ENCODE measurements at places on chromosomes 4 and X.

DNA sequence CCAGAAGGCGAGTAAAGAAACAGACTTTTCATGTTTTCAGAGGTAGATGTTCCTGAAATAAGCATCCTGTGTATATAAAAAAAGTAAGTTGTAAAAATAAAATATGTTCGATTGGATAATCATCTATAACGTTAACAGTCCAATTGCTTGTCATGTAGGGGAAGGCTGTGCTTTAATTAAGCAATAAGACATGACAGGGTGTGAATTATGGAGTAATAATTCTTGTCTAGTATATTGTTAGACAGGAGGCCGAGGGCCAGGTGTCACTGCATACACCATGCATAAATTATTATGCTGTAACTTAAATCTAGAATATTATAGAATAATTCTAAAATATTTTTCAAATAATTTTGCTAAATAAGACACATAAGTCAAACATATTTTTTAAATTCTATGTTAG is 494.6 kb upstream of the TENM3 start:
- no peak for DNase-seq

- DNase-seq: no peak
Measured at GRCh38 chrX:115494161-115494560, 66.8 kb upstream of the PLS3 start.

- DNase-seq: no peak
Measured at GRCh38 chrX:140132937-140133336, 167.6 kb upstream of the CXorf66 start.

DNA sequence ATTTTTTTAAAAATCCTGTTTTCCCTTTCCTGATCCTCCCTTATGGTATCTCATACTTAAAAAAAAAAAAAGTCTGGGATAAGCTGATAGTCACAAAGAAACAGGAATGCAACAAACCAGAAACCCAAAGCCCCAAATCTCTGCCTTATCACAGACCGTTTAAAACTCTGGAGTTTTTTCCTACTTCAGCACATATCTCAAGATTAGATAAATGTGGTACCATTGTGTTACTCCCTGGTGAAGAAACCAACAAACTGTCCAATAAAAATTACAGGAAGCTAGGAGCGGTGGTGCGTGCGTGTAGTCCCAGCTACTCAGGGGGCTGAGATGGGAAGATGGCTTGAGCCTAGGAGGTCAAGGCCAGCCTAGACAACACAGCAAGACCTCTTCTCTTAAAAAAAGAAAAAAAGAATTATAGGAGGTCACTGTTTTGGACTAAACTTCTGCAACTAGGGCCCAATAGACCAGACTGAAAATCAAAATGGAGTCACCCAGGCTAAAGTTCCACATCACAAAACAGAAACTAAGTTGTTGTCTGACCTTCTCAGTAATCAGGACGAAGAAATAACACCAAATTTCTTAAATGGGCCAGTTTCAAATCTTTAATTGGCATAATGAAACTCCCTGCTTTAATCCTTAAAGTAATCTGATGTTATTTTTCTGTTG is 51.9 kb downstream of the RBM47 start:
- DNase-seq: no peak

DNA sequence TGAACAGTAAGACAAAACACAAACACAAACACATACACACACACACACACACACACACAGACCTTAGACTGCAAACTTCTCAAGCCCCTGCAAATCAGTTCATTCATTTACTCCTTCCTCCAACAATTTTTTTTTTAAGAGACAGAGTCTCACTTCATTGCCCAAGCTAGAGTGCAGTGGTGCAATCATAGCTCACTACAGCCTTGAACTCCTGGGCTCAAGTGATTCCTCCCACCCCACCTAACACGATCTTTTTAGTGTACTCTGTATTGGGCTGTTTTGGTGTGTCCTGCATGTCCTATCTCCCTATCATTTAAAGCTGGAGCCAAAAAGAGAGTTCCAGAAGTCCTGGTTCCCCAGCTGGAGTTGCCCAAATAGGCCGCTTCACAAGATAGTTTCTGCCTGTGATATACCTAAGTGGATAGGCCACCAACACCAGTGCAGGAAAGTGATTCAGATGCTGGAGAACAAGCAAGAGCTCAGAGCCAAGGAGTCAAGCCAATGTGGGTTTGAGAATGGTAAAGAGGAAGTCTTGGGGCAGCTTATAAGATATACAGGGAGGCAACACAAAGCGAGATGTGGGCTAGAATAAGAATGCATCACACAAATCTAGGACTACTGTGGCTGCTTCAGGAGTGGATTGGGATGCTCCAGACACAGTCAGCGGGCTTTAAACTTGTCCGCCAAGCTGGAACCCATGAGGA is 85.4 kb upstream of the RAPGEF2 start:
- DNase-seq: no peak

- DNase-seq: no peak
Measured at GRCh38 chr4:86531440-86531839, 62.7 kb upstream of the PTPN13 start.

DNA sequence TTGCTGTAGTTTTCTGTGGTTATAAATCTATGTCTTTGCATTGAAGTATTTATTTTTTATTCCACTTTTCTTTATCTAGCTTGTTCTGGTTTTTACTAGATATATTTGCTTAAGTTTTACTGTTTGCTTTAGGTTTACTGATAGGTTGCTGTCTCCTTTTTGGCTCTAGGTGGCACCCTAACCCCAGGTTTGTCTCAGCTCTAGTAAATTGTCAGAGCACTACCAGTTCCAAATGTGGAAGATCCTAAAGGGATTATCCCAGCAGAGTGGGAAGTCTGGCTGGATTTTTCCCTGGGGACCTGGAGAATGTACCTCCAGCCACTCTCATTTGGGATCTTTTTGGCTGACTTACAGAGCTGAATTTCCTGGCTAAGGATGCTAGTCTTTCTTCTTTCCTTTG is 106.1 kb downstream of the PBDC1 start:
- peak; percentile 42 for DNase-seq

- no peak for DNase-seq
Measured at GRCh38 chr4:845836-846251, 19.9 kb upstream of the CPLX1 start.

DNA sequence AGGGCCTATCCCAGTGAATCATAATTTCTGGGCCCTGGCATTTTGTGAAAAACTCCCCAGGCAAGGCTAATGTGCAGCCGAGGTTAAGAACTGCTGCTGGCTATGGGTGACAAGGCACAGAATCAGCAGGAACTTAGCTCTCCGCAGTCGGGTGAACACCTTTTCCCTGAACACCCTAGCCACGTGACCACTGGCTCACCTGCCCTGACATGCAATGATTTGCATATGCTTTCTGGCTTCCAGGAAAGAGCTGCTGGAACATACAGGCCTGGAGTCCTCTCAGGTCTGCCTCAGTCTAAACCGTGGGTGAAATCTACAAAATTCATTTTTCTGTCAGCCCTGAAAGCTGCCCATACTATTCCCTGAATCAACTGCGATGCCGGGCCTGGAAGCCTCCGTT is 56.6 kb downstream of the ZNF827 start:
- no peak for DNase-seq
